ENCODE measurements at places on chromosomes 12 and 14. TPM values are rescaled to one million over a fixed set of nuclear protein-coding genes. Genes with fewer than 3 reads are reported as not detected.

SYT1 gene
- 3.0 TPM for total RNA-seq

DNA sequence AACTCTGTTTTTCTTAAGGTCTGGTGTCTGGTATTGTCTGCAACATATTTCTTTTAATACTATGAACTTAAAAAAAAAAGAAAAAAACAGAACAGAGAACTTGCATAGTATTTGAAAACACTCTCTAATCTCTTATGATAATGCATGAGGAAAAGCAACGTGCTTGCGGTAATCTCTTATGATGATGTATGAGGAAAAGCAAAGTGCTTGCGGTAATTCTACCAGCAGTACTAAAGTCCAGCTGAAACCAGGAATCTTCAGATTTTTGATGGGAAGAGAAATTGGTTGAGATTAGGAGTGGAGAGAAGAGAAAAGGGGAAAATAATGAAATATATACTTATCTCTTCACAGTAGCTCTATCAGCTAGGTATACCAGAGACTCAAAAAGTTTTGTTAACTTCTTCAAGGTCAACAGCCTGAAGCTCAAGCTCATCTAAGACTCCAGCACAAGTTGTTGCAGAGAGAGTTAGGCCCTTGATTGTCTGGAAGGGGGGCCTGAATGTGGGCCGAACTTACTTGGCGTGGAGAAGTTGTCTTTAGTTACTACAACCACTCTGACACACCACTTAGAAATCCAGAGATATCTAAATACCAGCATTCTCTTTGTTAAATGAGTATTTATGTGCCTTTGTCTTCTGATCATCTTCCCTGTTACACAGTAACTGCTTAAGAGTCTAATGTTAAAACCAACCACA is 240.4 kb downstream of the PRKD1 start:
- no peaks in the 10 kb centered on the region for H3K27me3 ChIP-seq
- peak; percentile 12 for DNase-seq
- H3K27ac ChIP-seq = no peak overlapping the region
- no peaks in the 10 kb centered on the region for H3K36me3 ChIP-seq
- no peak overlapping the region for H3K4me3 ChIP-seq

KRT7 gene
- total RNA-seq = 0.54 TPM

GRCh38 chr12:27491226-27491625 is 32.8 kb upstream of the PPFIBP1 start:
- DNase-seq = no peak
- H3K27ac ChIP-seq = no peak overlapping the region
- H3K4me1 ChIP-seq = no peaks in the 10 kb centered on the region
- no peak overlapping the region for H3K4me3 ChIP-seq
- no peaks in the 10 kb centered on the region for H3K27me3 ChIP-seq

DNA sequence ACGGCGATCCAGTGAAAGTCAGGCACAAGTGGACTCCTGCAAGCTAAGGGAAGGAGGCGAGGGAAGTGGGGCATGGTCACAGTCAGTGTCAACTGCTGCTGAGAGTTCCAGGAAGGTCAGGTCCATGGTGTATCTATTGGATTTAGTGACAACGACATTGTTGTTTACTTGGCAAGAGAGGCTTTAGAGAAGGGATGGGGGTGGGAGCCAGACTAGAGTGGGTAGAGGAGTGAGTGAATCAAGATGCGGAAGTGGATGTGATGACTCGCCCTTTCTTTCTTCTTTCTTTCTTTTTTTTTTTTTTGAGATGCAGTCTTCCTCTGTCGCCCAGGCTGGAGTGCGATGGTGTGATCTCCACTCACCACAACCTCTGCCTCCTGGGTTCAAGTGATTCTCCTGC is 12.5 kb downstream of the P2RX7 start:
- H3K4me3 ChIP-seq = no peak overlapping the region
- no peak overlapping the region for H3K27ac ChIP-seq
- DNase-seq = peak; percentile 18
- no peaks in the 10 kb centered on the region for H3K4me1 ChIP-seq
- no peaks in the 10 kb centered on the region for H3K27me3 ChIP-seq
- no peaks in the 10 kb centered on the region for H3K36me3 ChIP-seq

TEX22 gene
- under 0.01 TPM for total RNA-seq

TMPRSS12 gene
- not detected for total RNA-seq

- H3K4me1 ChIP-seq = no peaks in the 10 kb centered on the region
- no peak for DNase-seq
- H3K36me3 ChIP-seq = no peaks in the 10 kb centered on the region
- no peak overlapping the region for H3K27ac ChIP-seq
- no peak overlapping the region for H3K4me3 ChIP-seq
Measured at GRCh38 chr14:87630846-87631245, 362.1 kb downstream of the GALC start.

DNA sequence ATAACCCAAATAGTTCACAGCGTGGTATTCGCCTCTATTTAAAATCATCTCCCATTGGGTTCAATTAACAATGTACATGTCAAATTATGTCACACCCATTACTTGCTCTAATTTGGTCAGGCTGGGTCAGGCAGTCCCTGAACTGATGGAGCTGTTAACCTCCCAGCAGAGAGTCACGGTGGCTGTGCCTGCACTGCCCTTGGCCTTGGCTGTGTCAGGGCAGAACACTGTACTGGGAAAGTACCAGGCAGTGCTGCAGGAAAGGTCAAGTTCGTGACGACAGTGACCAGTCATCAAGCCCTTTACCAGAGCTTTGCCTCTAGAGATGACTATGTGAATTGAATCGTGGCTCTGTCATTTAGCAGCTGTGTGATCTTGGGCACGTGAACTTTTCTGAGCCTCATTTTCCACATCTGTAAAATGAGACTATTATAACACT is 100.0 kb downstream of the ARF6 start:
- H3K4me3 ChIP-seq = no peak overlapping the region
- H3K4me1 ChIP-seq = peaks cover 18% of the 10 kb centered on the region
- DNase-seq = peak; percentile 91
- H3K27me3 ChIP-seq = no peaks in the 10 kb centered on the region
- H3K36me3 ChIP-seq = no peaks in the 10 kb centered on the region

DNA sequence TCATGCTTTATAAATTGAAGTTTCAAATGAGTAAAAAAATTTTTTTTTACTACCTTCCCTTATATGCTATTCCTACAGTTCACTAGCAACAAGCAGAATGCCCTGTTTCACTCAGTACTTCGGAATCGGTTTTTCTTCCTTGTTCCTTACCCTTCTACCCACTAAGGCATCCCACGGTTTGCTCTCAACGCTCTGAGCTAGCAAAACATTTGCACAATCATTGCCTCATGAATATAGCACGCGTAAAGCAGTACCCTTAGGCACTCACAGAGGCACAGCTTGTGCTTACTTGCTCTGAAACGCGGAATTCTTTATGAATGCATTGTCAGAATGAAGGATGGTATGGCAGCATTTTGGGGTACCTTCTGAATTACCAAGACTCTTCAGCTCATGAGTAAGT is 45.0 kb downstream of the PPP1R13B start:
- H3K4me1 ChIP-seq = peaks cover 2% of the 10 kb centered on the region
- H3K4me3 ChIP-seq = no peak overlapping the region
- no peak for DNase-seq
- H3K27ac ChIP-seq = no peak overlapping the region
- no peaks in the 10 kb centered on the region for H3K27me3 ChIP-seq

DNA sequence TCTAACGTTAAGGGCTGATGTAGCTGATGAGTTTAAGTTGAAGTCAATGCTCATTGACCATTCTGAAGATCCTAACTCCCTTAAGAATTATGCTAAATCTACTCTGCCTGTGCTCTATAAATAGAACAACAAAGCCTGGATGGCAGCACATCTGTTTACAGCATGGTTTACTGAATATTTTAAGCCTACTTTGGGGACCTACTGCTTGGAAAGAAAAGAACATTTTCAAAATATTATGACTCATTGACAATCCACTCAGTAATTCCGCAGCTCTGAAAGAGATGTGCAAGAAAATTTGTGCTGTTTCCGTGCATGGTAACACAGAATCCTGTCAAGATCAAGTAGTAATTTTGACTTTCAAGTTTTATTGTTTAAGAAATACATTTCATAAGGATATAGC is 35.0 kb upstream of the NAV3 start:
- no peaks in the 10 kb centered on the region for H3K27me3 ChIP-seq
- H3K4me3 ChIP-seq = no peak overlapping the region
- H3K27ac ChIP-seq = no peak overlapping the region
- no peaks in the 10 kb centered on the region for H3K36me3 ChIP-seq

- DNase-seq = no peak
- no peak overlapping the region for H3K27ac ChIP-seq
- H3K36me3 ChIP-seq = 0 out of 2 replicates have a peak, but pooled peaks cover 2% of the 10 kb centered on the region
- no peaks in the 10 kb centered on the region for H3K27me3 ChIP-seq
- peaks cover 5% of the 10 kb centered on the region for H3K4me1 ChIP-seq
Measured at GRCh38 chr14:90556012-90556477, 159.2 kb downstream of the CALM1 start.

ATL1 gene
- 12.2 TPM for total RNA-seq

VWF gene
- total RNA-seq = under 0.01 TPM

NPFF gene
- total RNA-seq = not detected

GRCh38 chr12:57899010-57899662 is 42.2 kb upstream of the ATP23 start:
- peak; percentile 81 for DNase-seq
- no peaks in the 10 kb centered on the region for H3K27me3 ChIP-seq
- peak overlapping the region; percentile 97 for H3K27ac ChIP-seq
- peaks cover 47% of the 10 kb centered on the region for H3K4me1 ChIP-seq
- H3K36me3 ChIP-seq = no peaks in the 10 kb centered on the region

SDSL gene
- total RNA-seq = 6.3 TPM

DNA sequence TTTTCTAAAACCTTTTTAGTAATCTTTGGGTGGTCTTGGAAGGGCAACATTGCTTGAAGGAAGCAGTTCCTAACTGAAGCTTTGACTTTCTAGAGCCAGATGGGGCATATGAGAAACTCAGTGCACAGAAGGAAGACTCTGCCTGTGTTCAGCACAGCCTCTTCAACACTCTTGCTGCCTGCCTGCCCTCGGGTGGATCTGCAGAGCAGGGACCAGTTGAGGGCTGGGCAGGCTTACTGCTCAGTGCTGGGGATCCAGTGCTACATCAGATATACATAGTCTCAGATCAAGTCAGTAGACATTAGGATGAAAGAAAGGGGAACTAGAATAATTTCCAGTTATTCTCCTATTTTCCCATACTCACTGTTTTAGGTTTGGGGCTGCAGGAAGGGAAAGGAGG is 29.5 kb upstream of the TMX1 start:
- no peak overlapping the region for H3K4me3 ChIP-seq
- H3K27me3 ChIP-seq = peaks cover 32% of the 10 kb centered on the region
- no peak overlapping the region for H3K27ac ChIP-seq
- no peaks in the 10 kb centered on the region for H3K36me3 ChIP-seq
- DNase-seq = no peak
- H3K4me1 ChIP-seq = no peaks in the 10 kb centered on the region

DNA sequence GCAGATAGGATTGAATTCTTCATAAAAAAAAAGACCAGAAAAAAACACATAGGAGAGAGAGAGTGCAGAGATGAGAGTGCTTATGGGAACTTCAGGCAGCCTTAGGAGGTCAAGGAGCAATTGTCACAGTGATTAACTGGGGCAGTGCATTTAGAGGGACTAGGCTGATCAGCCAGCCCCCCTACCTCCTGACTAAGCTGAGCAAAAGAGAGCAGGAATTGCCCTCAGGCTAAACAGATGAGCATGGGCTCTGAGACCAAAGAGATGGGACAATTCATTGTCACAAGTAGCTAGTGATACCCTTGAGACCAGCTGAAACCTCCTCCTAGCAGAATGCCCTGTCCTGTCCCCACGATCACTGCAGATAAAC is 124.0 kb downstream of the BTG1 start:
- no peak overlapping the region for H3K27ac ChIP-seq
- no peak overlapping the region for H3K4me3 ChIP-seq
- H3K27me3 ChIP-seq = no peaks in the 10 kb centered on the region
- peaks cover 2% of the 10 kb centered on the region for H3K4me1 ChIP-seq
- DNase-seq = no peak
- no peaks in the 10 kb centered on the region for H3K36me3 ChIP-seq

DNA sequence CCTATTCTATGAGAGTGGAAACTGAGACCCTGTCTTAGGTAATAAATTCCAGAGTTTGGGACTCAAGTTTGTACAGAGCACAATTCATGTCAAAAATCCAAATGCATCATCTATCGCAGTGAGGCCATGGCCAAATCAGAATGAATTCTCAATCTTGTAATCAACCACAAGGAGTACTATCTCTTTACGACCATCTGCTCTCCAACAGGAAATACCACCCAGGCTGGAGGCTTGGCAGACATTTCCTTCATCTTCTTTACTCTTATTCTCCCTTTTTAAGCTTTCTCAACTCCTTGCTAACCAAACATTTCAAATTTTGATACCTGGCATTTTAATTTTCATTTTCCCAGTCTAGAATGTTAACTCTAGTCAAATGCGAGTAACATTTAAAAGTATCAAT is 32.7 kb upstream of the RNU6-7 start:
- no peaks in the 10 kb centered on the region for H3K36me3 ChIP-seq
- no peaks in the 10 kb centered on the region for H3K4me1 ChIP-seq
- no peak overlapping the region for H3K27ac ChIP-seq
- no peak for DNase-seq
- H3K27me3 ChIP-seq = no peaks in the 10 kb centered on the region

KRT3 gene
- total RNA-seq = not detected

DNA sequence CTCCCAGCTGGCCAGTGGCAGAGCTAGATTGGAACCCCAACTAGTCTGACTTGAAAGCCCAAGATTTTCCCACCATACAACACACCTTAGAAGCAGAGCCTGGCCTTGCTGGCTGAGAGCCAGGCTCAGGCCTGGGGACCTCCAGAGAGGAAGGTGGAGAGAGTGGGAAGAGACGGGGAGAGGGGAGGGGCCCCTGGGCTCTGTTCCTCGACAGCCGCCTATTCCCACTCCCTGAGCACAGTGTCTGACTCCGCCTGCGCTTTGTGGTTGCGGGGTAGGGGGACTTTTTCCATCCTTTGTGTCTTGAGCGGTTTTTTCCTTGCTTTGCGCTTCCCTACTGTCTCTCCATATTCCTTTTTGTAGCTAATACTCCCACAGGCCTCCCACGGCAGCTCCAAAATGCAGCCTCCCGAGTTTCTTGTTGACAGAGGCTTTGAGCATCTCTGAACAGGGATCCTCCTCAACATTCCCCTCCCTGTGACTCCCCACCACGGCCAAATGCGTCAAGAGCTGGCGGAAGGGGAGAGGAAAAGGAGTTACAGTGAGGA is 4.0 kb upstream of the KCNH3 start:
- H3K36me3 ChIP-seq = no peaks in the 10 kb centered on the region
- peaks cover 26% of the 10 kb centered on the region for H3K27me3 ChIP-seq
- H3K4me3 ChIP-seq = no peak overlapping the region
- H3K27ac ChIP-seq = no peak overlapping the region

GRCh38 chr12:115222220-115222619 is 538.2 kb upstream of the TBX3 start:
- no peak for DNase-seq
- H3K36me3 ChIP-seq = no peaks in the 10 kb centered on the region
- H3K27ac ChIP-seq = no peak overlapping the region
- no peak overlapping the region for H3K4me3 ChIP-seq
- no peaks in the 10 kb centered on the region for H3K27me3 ChIP-seq
